ENCODE measurements at places on chromosomes 2 and 18.

DNA sequence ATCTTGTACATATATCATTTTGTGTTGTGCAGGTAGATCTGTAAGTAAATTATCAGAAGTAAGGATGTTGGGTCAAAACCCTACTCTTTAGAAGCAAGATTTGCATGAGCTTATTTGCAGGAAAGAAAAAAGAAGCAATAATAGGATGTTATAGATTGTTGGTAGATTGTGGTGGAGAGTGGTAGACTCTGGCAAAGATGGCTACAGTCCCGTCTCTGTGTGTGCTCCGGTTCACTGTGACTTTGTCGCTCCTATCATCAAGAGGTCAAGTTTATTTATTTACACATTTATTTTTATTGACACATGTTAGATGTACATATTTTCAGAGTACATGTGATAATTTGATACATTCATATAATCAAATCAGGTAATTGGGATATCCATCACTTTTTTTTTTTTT lies 81.0 kb upstream of the NDUFV2 start:
- H3K27ac ChIP-seq: no peak overlapping the region
- no peaks in the 10 kb centered on the region for H3K36me3 ChIP-seq
- DNase-seq: no peak
- peaks cover 7% of the 10 kb centered on the region for H3K27me3 ChIP-seq
- H3K4me3 ChIP-seq: no peak overlapping the region
- H3K4me1 ChIP-seq: peaks cover 19% of the 10 kb centered on the region

GRCh38 chr18:73653827-73654226 lies 493.8 kb downstream of the FBXO15 start:
- no peak overlapping the region for H3K4me3 ChIP-seq
- no peaks in the 10 kb centered on the region for H3K4me1 ChIP-seq
- no peaks in the 10 kb centered on the region for H3K27me3 ChIP-seq
- H3K36me3 ChIP-seq: no peaks in the 10 kb centered on the region
- no peak overlapping the region for H3K27ac ChIP-seq

- no peaks in the 10 kb centered on the region for H3K27me3 ChIP-seq
- H3K27ac ChIP-seq: no peak overlapping the region
These were observed 41.0 kb downstream of the NFATC1 start for GRCh38 chr18:79436556-79437275.

- H3K27ac ChIP-seq: no peak overlapping the region
- no peaks in the 10 kb centered on the region for H3K4me1 ChIP-seq
- H3K4me3 ChIP-seq: no peak overlapping the region
- no peak for DNase-seq
- peaks cover 55% of the 10 kb centered on the region for H3K27me3 ChIP-seq
These were observed 19.4 kb downstream of the ANTXR1 start for GRCh38 chr2:69032336-69032735.

DNA sequence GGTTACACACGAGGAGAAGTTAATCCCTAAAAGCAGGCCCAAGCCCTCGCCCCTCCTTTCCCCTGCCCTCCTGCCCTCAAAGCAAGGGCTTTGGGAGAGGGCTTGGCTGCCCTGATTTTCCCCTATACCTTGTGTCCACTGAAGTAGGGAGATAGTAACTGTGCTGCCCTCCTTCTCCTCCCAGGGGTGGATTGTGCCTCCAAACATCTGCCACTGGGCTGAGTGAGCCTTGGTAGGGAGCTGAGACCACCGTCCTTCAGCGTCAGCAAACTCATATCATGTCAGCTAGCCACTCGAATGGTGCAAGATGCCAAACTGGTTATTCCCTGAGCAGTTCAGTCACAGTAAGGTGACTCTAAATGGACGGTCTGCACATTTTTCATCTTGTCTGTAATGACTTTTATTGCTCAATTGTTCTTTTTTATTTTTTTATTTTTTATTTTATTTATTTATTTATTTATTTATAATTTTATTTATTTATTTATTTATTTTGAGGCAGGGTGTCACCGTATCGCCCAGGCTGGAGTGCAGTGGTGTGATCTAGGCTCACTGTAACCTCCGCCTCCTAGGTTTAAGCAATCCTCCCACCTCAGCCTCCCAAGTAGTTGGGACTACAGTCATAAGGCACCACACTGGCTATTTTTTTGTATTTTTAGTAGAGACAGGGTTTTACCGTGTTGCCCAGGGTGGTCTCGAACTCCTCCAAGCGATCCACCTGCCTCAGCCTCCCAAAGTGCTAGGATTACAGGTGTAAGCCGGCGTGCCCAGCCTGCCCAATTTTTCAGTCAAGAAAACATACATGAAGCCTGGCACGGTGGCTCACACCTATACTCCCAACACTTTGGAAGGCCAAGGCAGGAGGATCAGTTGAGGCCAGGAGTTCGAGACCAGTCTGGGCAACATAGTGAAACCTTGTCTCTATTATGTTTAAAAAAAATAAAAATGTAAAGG lies 8.7 kb downstream of the PCBP1 start:
- H3K4me1 ChIP-seq: peaks cover 36% of the 10 kb centered on the region
- H3K4me3 ChIP-seq: peak overlapping the region; percentile 22
